Fibroblast of the aortic adventitia (primary cell): ENCODE measurements at places on chromosomes 6 and 20.

DNA sequence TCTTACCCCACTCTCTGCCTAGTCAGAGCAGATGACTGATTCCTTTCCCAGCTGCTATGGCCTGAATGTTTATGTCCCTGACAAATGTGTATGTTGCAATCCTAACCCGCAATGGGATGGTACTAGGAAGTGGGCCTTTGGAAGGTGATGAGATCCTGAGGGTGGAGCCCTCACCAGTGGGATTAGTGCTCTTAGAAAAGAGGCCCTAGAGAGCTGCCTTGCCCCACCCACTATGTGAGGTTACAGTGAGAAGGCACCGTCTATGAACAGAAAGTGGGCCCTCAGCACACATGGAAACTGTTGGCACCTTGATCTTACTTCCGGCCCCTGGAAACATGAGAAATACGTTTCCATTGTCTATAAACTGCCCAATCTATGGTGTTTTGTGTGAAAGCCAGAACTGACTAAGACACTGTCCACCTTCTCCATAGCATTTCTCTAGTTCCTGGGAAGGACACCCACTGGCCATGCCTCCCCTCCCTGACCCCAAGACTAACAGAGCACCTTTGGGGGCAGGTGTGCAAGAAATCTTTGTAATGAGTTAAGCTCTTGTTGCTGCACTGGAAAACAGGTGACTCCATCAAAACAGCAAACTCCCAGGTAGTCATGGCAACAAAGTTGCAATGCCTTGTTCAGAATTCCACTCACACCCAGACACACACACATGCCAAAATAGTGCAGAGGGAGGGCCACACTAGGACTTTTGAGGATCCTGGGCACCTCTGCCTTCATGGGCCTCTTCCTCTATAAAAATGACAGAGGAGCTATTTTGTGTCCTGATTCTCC is 16.2 kb downstream of the GABRR2 start:
- DNase-seq = peak; percentile 15

- no peak for DNase-seq
These were observed 203.0 kb upstream of the RGS17 start for GRCh38 chr6:153334121-153334520.

DNA sequence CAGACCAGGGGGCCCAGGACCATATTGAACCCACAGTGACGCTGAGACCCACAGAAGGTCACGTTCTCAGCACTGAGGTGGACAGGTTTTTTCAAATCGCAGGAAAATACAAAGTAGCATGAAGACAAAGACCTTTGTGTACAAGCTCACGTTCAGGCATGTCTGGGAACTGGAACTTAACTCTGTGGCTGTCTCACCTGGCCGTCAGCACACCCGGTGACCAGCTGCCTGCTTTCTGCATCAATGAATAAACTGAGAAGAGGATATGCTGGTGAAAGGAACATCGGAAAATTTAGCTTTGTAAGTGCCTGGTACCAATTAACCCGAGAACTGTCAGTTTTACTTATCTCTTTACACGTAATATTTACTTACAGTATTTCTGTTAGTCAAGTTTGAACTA is 36.5 kb downstream of the WDR27 start:
- no peak for DNase-seq

DNA sequence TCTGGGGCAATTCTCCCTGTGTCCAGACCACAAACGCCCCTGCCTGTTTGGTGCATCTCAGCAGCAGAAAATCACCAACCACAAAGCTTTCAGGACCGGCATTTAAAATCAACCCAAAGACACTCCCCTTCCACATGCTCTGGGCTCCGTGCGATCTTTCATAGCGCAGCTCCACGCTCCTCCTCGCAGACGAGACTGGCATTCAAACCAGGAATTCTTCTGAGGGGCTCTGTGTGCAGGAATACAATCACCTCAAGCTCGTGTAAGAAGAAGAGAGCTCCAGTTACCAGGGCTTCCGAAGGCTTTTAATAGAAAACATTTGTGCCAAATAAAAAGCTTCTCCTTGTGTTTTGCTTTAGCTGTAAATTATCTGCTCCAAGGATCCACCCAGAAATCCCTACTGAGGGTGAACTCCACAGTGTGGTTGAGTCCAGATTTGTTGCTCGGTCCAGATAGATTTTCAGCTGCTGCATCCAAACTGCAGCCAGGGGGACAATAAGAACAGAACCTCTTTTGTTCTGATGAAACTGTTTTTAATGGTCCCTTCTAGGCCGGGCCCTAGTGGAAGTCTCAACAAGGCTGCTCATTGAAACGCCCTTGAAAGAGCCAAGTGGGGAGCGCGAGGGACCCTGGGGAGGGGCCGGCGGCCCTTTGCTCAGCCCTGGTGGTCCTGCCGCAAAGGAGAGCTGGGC is 16.4 kb upstream of the BMP7 start:
- DNase-seq = no peak

GRCh38 chr6:35181933-35182612 is 31.7 kb upstream of the SCUBE3 start:
- DNase-seq = peak; percentile 86

DNA sequence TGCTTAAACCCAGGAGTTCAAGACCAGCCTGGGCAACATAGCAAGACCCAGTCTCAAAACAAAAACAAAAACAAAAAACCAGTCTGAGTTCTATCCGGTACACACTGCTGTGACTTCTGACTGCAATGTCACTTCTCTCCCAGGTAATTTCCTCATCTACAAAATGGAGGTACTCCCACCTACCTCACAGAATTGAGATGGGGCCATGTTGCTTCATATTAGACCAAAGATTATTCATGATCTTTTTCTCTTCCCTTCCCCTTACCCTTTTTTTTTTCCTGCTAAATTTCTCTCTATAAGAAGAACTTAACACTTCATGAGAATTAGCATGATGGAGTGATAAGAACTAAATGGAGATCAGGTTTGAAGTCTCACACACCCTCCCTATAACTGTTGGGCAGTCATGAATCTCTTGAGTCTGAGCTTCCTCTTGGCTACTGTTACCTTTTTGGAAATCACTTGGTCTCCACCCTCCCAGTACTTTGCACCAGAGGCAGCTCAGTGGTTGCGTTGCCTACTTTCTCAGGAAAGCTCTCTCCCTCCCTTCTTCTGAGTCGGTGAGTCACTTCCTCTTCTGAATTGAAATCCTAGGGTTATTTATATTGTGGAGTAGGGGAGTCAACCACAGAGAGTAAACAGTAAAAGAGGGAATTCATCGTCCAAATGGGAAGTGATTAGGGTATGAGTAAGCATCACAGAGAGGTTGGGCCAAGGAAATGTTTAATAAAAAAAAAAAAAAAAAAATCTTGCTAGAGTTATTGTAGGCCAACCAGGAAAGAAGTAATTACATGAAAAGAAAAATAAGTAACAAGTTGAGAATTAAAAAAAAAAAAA is 59.9 kb upstream of the MAP7 start:
- DNase-seq = peak; percentile 99

GRCh38 chr6:52352239-52353018 is 9.5 kb upstream of the PAQR8 start:
- DNase-seq = peak; percentile 95

- no peak for DNase-seq
These were observed 252.5 kb downstream of the TBX18 start for GRCh38 chr6:84511929-84512328.

DNA sequence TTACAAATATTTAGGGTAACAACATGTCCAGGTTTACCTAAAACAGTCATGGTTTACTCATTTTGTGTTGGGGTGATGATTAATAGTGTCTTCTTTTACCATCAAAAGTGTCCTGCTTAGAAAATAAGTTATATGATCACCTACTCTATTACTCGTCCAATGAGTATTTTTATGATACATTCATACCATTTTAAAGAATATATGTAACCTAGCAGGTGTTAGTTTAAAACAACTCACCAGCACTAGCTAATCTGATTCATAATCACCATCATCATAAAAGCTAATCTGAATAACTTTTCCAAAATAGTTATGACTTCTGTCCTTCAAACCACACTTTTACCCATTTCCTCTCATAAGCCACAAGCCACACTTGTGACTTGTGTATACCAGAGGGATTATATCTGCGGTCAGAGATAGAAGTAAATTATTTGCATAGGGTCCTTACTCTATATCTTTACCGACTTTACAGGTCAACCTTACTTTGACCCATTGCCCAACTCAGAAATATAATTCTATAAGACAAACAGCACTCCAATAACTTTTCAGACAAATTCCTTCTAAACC is 33.3 kb upstream of the NRN1 start:
- no peak for DNase-seq

GRCh38 chr6:14799928-14800327 is 445.9 kb upstream of the JARID2 start:
- peak; percentile 85 for DNase-seq

- no peak for DNase-seq
These were observed 101.5 kb downstream of the KHDC1L start for GRCh38 chr6:73123632-73124329.

GRCh38 chr6:152534541-152534940 is 102.6 kb downstream of the SYNE1 start:
- no peak for DNase-seq

DNA sequence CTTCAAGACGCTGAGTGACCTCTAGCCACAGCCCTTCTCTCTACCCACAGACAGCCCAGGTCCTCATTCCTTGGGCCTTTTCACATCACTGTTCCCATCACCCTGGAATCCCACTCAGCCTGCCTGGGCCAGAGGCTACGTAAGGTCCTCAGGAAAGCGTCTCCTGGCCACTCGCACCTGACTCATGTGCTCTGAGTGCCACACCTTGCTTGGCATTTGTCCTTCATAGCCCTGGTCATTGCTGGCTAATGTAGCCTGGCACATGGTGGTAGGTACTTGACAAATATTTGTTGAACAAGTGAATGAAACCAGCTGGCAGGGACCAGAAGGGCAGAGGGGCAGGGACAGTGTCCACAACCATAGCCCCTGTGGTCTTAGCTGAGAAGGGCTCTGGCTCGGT is 50.6 kb upstream of the FANCE start:
- DNase-seq = no peak

- DNase-seq = no peak
These were observed 265.0 kb upstream of the TAB2 start for GRCh38 chr6:149052350-149053106.

GRCh38 chr6:137102050-137102848 is 57.5 kb upstream of the IL20RA start:
- no peak for DNase-seq

- no peak for DNase-seq
These were observed 20.7 kb upstream of the AMD1 start for GRCh38 chr6:110853754-110854477.

DNA sequence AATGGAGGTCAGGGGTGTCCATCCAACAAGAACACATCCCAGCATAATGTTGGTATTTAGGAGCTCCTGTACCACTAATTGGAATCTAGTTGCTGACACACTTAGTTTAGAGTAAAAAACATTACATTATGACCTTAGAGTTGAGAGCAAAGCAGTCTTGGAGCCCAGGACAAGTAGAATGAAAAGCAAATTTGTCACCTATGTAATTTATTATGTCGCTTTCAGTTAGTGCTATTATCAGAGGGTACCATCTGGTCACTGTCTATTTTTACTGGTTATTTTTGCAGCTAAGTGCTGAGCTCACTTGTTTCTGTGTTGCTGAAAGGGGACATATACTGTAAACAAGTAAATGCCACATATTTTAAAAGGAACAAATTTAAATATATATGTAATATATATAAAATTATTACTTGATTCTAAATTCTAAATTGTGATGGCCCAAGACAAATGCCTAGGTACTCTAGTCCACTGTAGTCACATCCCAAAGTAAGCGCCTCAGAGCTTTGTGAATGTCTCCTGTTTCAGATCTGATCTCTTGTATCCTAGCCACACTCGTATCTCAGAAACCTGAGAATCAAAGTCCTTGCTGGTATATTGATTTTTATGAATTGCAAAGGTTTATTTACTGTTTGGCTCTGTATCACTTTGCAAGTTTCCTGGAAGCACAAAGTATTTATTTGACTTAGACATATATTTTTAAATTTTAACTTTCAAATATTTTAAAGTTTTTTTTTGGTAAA is 148.6 kb upstream of the MAN1A1 start:
- DNase-seq = no peak

DNA sequence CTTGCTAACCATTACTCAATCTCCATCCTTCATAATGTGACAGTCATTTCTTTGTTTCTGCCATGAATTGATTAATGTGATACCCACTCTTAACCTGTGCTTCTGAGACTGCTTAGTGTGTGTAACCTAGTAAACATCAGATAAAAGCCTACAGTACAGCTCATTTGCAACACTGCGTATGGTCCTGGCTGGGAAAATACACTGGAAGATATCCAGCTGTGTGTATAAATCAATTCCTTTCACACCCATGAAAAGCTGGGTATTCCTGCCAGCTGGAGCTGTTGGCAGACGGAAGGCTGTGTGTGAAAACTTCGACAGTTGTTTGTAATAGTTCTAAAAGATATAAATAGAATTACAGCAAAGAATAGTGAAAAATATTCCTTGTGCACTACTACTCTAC is 509.2 kb downstream of the FRK start:
- DNase-seq = no peak

- no peak for DNase-seq
These were observed 77.6 kb downstream of the RIN2 start for GRCh38 chr20:19835533-19836222.

- peak; percentile 31 for DNase-seq
These were observed 554 bp upstream of the ZSCAN31 start for GRCh38 chr6:28336284-28337120.

- DNase-seq = peak; percentile 26
These were observed 138.2 kb downstream of the UNC5CL start for GRCh38 chr6:40900791-40901190.

- no peak for DNase-seq
These were observed 97.4 kb upstream of the IFNGR1 start for GRCh38 chr6:137316626-137317025.

DNA sequence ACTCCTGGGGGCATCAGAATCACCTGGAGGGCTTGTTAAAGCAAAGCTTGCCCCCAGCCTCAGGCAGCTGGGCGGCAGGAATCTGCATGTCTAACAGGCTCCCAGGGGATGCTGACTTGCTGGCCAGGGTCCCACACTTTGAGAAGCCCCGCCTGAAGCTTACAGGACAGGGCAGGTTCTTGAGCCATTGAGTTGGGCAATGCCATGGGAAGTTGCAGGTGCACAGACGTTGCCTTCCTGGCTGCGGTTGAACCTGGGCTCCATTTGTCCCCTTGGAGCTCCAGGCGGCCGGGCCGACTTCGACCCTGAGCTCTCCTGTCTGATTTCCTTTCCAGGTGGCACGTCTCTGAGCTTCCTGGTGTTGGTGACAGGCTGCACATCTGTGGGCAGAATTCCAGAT is 46.8 kb downstream of the SYNJ2 start:
- DNase-seq = peak; percentile 16

DNA sequence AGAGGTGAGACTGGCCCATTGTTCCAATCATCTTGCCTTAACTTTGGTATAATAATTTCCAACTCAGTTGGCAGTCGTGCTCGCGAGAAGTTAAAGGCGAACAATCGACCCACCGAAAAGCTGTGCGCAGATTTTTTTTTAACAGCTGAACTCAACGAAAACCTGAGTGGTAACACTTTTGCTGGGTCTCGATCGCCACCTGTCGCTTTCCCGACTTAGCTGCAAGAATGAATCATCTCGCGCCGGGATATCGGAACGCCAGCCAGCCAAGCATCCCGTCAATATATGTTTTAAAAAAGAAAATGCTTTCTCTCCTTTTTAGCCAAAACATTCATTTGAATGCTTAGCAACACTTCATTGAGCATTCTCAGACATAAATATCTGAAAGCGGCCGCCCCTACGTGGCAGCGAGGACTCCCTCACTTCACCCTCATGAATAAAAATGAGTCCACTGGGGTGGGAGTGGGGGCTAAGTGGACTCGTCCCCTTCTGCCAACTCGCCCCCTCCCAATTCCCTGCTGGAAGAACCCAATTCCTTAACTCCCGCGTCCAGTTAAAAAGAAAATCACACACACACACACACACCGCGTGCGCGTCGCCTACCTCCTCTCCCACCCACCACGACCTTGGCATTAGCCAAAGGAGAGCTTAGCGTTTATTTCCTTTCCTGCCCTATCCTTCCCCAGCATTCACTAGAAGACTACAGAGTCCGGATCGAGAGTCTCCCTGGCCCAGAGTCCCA is 1.5 kb downstream of the COL12A1 start:
- peak; percentile 97 for DNase-seq
